GM12892 (cell line): ENCODE measurements at places on chromosomes 5 and 9.

DNA sequence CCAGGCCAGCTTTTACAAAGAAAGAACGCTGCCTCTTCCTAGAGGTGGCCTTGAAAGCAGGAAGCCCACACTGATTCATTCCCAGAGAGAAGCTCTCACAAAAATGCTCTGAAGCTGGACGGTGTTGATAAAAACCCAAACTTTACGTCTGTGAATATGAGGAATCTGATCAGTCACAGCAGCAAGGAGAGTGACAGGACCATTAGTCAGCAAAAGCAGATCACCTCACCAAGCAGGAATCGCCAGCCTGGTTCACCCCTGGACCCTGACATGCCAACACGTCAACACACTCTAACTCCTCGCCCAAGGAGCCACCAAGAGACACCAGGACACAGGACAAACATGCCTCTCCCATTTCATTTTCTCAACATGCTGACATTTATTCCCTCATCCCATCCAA, 70.6 kb upstream of the ZNF622 start:
- DNase-seq, result no peak

GRCh38 chr9:92983984-92984589, 36.8 kb downstream of the FGD3 start:
- DNase-seq, result no peak

DNA sequence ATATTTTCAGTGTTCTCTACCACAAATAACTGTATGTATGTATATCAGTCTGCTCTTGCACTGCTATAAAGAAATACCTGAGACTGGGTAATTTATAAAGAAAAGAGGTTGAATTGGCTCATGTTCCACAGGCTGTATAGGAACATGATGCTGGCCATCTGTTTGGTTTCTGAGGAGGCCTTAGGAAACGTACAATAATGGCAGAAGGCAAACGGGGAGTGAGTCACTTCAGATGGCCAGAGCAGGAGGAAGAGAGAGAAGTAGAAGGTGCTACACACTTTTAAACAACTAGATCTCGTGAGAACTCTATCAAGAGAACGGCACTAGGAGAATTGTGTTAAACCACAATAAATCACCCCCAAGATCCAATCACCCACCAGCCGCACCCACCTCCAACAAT, 121.7 kb downstream of the ADAMTS6 start:
- DNase-seq, result no peak

DNA sequence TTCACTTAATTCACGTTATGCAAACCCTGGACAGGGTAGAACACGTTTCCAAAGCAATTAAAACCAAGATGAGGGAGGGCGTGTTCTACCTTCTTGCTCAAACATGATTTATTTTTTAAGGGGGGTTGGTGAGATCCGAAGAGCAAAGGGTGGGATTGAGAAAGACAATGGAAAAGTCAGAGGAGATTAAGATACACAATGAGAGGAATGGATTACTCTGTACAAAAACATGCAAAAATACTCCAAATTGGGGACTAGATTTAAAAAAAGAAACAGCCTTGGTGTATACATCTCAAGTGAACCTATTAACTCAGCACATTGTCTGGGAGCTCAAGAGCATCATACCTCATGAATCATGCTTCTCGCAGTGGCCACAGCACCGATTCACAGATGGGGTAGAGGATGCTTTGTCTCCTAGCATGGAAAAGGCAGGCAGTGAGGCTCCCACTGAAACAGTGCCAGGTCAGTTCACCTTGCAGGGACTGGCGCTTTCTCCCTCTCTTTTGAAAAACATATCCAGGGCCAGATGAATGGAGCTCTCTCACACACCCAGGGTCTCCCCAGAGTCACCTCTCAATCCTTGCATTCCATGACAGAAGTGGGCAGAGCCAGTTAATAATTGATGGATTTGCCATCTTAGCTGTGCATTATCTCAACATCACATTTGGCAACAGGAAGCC, 459.7 kb downstream of the BNC2 start:
- DNase-seq, result no peak

- DNase-seq, result no peak
Observed at GRCh38 chr9:92455217-92455616, 27.1 kb downstream of the ASPN start.

DNA sequence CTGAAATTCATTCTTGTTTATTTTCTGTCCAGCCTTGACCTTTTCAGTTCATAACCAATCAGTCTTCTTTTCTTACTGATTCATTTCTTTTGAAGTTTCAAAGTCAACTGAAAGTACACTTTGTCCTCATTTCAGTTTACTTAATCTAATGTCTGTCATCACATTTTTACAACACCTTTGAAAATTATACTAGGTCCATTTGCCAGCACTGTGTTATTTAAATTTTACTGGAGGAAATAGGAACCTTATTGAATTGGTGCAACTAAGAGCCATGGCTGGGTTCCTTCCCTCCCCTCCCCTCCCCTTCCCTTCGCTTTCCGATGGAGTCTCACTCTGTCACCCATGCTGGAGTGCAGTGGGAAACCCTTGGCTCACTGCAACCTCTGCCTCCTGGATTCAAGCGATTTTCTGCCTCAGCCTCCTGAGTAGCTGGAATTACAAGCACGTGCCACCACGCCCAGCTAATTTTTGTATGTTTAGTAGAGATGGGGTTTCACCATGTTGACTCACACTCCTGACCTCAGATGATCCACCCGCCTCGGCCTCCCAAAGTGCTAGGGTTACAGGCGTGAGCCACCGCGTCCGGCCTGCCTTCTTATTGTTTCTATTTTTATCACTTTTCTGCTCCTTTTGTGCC, 6.3 kb downstream of the RMI1 start:
- no peak for DNase-seq

GRCh38 chr5:95937607-95938152, 24.0 kb downstream of the ELL2 start:
- DNase-seq, result no peak

GRCh38 chr9:105187781-105188180, 56.7 kb upstream of the SLC44A1 start:
- no peak for DNase-seq
